Anterior cingulate cortex (tissue), 58 donors: ENCODE measurements at places on chromosomes 3 and 15.

DNA sequence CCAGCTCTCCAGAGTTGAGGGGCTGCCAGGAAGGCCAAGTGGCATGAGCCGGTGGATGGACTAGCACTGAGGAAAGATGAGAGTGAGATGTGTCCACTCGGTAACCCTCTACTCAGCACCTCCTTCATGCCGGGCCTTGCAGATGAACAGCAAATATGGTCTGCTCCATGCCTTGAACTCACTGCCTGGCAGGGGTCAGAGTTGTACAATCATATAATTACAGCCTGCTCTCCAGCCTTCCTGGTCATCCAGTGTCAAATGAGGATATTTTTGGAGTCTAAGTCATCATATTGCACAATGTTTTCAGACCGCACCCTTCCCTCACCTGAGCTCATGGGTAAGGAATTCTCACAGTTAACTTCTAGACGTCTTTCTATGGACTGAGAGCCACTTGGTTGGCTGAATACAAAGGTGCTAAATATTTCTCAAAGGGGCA is 4.9 kb downstream of the MGLL start:
- DNase-seq = no peak

- DNase-seq = no peak
Observed at GRCh38 chr15:98703126-98703685, 54.9 kb downstream of the IGF1R start.

GRCh38 chr15:74821091-74821789 is 5.2 kb upstream of the CPLX3 start:
- DNase-seq = no peak

DNA sequence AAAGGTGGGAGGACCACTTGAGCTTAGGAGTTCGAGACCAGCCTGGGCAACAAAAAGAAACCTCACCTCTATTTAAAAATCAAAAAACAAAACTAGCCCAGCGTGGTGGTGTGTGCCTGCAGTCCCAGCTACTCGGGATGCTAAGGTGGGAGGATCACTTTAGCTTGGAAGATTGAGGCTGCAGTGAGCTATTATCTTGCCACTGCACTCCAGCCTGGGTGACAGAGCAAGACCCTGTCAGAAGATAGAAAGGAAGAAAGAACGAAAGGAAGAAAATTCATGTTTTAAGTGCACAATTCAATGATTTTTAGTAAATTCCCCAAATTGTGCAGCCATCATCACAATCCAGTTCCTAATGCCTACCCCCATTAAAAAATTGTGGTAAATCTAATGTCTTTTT is 7.8 kb downstream of the FSD2 start:
- DNase-seq = no peak

- DNase-seq = no peak
Observed at GRCh38 chr3:89344076-89344475, 236.7 kb downstream of the EPHA3 start.

DNA sequence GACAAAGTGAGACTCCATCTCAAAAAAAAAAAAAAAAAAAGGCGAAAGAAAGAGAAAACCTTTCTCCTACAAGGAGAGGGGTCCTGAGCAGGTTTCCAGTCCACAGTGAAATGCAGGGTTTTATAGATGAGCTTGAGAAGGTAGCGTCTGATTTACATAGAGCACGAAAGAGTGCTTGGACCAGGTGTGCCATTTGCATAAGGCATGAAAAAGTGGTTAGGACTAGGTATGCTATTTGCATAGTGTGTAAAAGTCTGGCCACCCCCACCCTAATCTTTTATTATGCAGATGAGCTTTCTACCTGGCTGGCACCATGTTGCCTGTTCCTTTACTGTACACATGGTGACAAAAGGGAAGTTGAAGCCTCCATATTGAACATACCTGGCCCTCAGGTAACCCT is 13.6 kb upstream of the RNU6-1 start:
- DNase-seq = no peak

- no peak for DNase-seq
Observed at GRCh38 chr3:196055683-196056270, 26.1 kb downstream of the TFRC start.

DNA sequence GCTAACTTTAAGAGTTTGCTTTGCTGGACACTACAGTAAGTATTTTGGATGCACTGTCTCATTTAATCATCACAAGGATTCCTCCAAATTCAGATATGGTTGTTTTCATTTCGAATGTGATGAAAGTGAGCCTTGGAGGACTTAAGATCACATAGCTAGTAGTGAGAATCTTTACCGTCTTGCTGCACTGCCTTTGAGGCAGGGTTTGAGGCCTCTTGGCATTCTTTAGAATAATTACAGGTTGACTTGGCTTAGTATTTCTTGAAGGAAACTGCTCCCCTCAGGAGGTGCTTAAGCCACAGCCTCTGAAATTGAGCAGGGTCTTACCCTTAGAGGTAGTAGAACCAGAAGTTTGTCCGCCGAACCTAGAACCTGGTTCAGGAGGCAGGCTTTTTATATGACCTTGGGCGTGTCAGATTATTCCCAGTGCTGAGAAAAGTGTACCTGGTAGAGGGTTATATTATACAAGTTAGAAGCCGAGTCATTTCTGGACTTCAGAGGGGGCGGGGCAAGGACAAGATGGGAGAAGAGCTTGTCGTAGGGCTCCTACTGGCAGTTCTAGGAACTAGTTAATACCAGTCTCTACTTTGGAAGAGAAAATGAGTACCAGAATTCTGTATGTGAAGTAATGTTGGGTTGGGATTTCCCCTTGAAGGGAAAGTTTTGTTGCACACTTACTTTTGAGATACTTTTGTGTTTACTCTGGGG is 1.1 kb downstream of the TFG start:
- no peak for DNase-seq

- no peak for DNase-seq
Observed at GRCh38 chr15:101193120-101193644, 58.7 kb downstream of the CHSY1 start.

- no peak for DNase-seq
Observed at GRCh38 chr3:20975188-20975651, 775.8 kb downstream of the ZNF385D start.

DNA sequence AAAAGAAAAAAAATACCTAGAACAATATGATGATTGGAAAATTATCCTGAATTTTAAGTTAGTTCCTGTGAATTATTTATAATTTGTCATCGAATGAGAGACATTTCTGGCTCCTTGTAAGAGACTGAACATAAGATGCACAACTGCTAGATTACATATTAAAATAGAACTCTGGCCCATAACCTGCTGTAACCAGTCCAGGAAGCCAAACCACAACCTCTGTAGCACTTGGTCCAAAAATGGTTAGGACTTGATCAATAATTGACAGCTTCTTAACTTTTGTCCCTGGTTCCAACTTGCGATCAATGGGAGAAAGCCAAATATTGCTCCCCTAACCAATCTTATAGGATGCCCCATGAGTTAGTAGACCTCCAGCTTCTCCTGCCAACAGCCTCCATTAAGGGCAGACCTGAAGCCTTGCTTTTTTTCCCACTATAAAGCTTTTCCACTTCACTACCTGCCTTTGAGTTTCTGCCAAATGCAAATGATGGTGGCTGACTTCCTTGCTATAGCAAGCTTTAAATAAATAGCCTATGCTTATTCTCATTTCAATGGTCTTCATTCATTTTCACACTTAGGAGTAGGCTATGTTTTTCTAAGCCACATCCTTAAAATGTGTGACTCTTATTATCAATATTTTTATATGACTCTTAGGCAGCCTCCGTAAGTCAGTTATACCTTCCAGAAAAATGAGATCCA is 224.0 kb upstream of the ARHGEF26 start:
- DNase-seq = no peak

GRCh38 chr3:138325990-138326389 is 3.7 kb downstream of the NME9 start:
- no peak for DNase-seq
